ENCODE measurements at places on chromosomes 5 and 9. TPM values are rescaled to one million over a fixed set of nuclear protein-coding genes. Genes with fewer than 3 reads are reported as not detected.

The SPINK6 gene
- not detected for total RNA-seq

GRCh38 chr5:132771503-132771998, 5.5 kb downstream of the SEPTIN8 start:
- peak; percentile 41 for DNase-seq

DNA sequence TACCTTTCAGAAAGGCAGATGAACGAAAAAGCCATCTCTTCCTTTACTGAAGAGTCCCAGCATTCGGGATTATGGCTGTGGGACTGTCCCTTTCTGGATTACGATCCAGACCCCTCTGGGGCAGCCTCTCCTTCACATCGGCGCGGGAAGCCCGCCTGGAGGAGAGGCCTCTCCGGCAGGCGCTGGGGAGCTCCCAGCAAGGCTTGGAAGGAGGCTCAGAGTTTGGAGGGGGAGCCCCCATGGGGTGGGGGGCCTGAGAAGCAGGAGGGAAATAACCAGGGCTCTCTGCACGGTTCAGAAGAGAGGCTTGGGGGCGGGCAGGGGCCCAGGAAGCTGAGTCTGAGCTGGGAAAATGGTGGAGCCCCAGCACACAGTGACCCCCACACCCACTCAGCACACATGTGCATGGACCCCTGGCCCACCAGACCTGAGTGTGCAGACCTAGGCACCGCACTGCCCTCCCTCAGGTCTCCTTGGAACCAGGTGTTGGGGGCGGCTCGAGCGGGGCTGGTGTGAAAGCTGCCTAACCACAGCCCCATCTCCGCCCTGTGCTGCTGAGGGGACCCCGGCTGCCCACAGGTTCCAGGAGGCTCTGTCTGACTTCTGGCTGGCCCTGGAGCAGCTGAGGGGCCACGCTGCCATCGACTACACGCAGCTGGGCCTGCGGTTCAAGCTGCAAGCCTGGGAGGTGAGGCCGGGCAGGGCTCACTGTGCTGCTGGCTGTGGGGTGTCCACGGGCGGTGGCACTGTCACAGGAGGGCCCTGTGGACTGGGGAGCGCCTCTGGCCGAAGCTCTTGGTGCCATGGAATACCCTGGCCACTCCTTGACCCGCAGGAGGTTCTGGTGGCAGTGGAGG, 4.5 kb downstream of the NOXA1 start:
- DNase-seq, result no peak

- no peak for DNase-seq
These were observed 212.8 kb downstream of the GNA14 start for GRCh38 chr9:77435277-77435676.

DNA sequence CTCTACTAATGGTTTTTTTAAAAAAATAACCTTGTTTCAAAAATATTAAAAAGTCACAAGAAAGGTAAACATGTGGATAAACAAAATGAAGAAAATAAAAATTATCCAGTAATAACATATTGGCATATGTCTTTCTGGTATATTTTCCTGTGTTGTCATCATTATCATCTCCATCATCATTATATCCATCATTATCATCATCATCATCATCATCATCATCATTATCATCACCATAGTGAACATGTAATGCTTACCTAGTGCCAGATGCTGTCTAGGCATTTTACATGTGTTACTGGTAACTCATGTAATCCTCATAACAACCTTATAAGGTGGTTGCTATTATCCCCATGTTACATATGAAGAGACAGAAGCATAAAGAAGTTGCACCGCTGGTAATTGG, 111.5 kb upstream of the CDKN2B start:
- no peak for DNase-seq

- DNase-seq, result no peak
These were observed 80.0 kb downstream of the OTULIN start for GRCh38 chr5:14744296-14745187.

DNA sequence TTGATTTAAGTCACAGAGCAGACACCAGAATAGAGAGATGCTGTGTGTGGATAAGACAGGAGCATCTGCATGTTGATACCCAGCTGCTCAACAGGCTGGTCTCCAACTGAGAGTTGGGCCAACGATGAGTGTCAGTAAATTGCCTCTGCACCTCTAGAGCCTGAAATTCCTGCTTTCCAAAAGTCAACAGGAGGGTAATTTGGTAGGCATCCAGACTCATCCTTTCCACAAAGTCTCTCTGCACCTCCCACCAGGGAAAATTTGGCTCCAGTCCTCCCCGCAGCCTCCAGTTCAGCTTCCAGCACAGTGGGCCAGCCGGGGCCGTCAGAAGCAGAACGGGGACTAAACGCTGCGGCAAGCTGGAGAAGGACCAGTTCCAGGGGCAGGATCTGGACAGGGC, 136.9 kb downstream of the RFK start:
- DNase-seq, result no peak

DNA sequence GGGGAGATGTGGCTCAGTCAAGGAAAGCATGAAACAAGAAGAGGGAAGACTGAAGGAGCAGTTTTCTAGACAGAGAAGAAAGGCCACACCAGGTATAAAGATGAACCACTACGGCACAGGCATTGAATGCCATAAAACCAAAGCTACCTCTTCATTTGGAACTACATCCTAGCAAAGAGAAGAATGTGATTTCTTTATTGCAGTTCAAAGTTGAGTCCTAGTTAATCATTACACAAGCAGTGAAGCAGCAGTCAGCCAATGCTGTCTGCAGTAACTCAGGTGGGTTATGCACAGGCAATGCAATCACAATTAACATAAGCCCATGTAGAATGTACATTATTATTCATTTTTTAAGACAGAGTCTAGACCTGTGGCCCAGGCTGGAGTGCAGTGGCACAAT, 21.7 kb upstream of the PCAT7 start:
- DNase-seq, result no peak

- no peak for DNase-seq
These were observed 644.9 kb downstream of the CCDC171 start for GRCh38 chr9:16197578-16198370.

DNA sequence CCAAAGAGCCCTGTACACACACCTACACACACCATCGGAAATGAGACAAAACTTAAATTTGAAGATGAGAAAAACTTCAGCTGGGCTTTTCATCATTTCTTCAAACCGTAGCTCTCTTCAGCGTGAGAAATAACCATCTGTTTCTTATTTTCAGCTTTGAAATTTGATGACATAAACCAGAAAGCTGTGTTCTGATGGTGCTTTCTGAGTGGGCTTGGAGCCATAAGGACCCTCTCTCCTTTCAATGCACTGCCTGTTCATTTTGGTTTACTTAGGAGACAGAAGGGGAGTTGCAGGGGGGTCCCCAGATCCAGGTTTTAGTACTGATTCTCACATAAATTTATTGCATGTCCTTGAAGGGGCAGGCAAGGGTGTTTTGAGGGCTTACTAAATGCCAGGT, 9.5 kb downstream of the FBXO10 start:
- no peak for DNase-seq

Data from RPMI7951 (cell line).